ENCODE measurements at places on chromosomes 7 and 10.

DNA sequence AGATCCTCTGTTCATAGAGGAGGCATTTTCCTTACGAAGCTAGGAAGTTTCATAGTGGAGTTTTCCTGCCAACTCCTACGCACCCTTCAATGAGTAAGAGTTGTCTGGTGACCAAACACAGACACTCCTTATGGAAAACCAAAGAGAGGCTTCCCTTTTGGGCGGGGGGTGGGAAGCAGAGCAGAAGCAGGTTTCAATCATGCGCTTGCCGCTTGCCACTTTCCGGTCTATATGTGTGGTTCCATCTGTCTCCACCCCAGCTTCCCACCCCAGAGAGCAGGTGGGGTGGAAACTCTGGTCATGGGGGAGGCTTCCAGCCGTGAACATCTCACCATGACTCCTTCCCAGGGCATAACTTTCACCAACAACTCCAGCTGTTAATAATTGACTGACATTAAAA is 68.8 kb upstream of the GRB10 start:
- no peak for DNase-seq

GRCh38 chr10:17250736-17251135 is 22.7 kb downstream of the VIM start:
- DNase-seq = no peak

DNA sequence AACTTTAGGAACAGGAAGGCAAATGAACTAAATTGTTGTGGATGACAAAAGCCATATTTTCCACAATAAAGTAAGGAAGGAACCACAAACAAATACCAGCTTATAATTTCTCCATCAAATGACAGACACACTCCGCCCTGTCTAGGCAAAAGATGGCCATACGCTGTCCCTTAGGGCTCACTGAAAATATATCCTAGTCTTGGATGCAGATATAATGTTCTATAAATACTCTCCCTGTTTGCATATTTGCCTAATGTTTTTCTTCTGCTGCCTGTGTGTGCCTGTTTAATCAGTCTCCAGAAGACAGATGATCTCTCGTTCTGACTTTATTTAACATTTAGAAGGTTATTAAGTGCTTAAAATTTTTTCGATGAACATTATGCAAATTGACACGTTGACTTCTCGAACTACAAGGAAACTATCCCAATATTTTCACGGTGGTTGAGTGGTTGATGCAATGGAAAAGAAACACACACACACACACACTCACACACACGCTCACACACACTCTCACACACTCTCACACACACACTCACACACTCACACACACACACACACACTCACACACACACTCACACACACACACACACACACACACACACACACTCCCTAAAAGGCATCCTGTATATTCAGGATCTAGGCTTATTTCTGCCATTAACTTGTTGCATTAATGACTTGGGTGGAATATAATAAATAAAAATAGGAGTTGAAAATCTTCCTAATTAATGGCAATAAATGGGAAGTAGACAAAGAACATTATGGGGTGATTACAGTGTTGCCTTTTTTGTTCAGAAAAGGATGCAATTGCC is 297.1 kb downstream of the PRPF18 start:
- no peak for DNase-seq

DNA sequence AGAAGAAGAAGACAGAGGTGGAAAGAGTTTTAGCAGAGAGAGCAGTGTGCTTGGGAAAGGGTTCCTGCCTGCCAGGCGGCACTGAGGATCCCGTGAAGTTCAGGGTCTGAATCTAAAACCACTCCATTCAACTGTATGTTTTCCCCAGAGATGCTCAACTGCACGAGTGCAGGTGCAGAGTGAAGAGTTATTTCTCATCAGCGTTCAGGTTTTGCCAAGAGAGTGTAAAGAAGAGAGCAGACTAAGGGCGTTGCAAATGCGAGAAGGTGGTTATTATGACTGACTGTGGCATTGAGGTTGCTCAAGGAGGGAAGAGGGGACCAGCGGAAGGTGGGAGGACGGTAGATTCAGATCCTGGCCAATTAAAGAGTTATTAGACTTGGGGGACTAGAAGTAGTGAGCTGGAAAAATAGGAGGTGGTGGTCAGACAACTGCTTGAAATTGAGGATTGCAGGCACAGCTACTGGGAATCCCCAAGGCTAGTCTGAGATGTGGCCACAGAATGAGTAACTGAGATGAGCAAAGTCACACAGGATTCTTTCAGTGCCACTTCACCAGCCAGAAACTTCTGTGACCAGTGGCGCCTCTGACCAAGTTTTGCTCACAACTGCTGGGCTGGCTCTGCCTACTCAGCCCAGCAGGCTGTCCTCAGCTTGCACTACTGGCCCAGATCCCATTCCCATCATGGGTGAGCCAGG is 29.1 kb downstream of the STRA8 start:
- no peak for DNase-seq

- DNase-seq = no peak
Observed at GRCh38 chr7:133255486-133255885, 2.6 kb downstream of the EXOC4 start.

- DNase-seq = no peak
Observed at GRCh38 chr10:97277551-97277950, 14.9 kb downstream of the ARHGAP19 start.

- DNase-seq = no peak
Observed at GRCh38 chr7:76008156-76008687, 13.8 kb upstream of the TMEM120A start.

- DNase-seq = no peak
Observed at GRCh38 chr10:109624939-109625338, 298.4 kb downstream of the XPNPEP1 start.

DNA sequence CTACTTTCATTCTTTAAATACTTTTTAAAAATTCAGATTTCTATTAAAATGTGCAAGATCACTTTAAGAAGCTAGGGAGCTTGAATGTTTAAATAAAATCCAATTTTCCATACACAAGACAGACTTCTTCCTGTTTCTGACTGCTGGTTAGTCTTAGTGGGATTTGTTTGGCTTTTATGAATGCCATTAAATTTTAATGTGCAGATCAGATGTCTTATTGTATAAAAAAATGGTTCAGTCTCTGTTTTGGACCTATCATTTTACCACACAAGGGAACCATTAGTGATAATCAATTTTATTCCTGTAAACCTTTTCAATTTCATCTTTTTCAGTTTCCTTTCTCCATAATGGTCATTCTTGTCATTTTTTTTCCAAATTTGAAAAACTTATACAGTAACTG is 63.2 kb downstream of the VCL start:
- no peak for DNase-seq

GRCh38 chr10:120765226-120765803 is 85.8 kb upstream of the WDR11 start:
- no peak for DNase-seq

DNA sequence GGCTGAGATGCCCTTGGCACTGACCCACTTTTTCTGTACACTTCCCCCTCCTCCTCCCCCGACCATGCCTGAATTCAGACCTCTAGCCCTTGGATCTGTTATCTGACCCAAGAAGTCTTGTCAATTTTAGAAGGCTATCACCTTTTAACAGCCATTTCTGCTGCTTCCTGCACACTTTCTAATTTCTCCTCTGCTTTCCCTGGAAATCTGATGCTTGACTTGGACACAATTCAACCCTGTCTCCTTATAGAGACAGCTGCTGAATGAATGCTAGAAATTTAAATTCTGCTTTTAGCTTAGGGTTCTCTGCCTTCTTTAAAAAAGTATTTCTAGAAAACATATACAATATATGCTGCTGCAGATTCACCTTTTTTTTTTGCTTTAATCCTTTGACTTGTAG is 417.9 kb upstream of the KLF6 start:
- no peak for DNase-seq

DNA sequence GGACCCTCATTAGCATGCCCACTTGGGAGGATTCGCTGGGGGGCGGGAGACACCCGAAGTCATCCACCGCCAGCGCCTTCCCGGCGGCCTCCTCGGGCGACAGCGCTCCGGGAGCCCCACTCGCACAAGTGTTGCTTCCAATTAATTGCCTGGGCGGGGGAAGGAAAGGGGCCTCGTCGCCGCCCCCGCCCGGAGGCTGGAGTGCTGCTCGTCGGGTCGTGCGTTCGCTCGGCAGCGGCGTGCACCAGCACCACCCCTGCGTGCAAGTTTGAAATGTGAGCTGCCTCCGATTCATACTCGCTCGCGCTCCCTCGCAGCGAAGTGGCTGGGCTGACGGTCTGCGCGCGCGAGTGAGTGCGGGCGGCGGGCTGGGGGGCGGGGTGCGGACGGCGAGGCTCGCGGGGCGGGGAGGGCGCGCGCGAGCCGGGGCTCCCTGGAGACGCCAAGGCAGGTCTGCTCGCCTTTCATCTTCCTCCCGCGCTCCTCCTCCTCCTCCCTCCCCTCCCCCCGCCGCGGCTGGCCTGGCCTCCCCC is 104.6 kb upstream of the PPIF start:
- no peak for DNase-seq

DNA sequence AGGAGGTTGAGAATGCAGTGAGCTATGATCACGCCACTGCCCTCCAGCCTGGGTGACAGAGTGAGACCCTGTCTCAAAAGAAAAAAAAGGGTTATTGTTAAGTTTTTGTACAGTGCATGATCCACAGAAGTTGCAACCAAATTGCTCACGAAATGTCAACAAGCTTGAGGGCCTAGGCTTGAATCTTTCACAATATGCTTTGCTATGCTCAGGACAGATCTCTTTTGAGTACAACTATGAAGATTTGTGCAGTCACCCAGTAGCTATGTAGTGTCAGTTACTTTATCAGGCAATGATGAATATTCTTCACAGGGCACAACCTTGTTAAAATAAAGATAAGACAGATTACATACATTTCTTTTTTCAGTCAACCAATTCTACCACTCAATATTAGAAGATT is 109.2 kb downstream of the PRTFDC1 start:
- DNase-seq = no peak

GRCh38 chr7:22633286-22633953 is 93.6 kb upstream of the IL6 start:
- DNase-seq = no peak

Data from HAP-1 (cell line).